ENCODE measurements at places on chromosomes 5 and 9. TPM values are rescaled to one million over a fixed set of nuclear protein-coding genes. Genes with fewer than 3 reads are reported as not detected.

ARHGEF37 gene
- total RNA-seq: 50.4 TPM

ARL10 gene
- total RNA-seq: 8.2 TPM

ANKRD20A1 gene
- total RNA-seq: 2.2 TPM

PCDHB15 gene
- total RNA-seq: 12.4 TPM

PLPPR1 gene
- total RNA-seq: 2.8 TPM

CYFIP2 gene
- 25.2 TPM for total RNA-seq

CAVIN4 gene
- 0.50 TPM for total RNA-seq

CDX1 gene
- total RNA-seq: 3.2 TPM

IFNE gene
- total RNA-seq: not detected

DDX41 gene
- 126 TPM for total RNA-seq

IRGM gene
- total RNA-seq: 0.68 TPM
